Activated CD8-positive, alpha-beta memory T cell treated with anti-CD3 and anti-CD28 coated beads, Interleukin-2, amount 10 ng/mL, durations not matched to agents 7 days and 5 days (primary cell): ENCODE measurements at places on chromosomes 12 and 14. TPM values are rescaled to one million over a fixed set of nuclear protein-coding genes. Genes with fewer than 3 reads are reported as not detected.

Gene ZNF10
- total RNA-seq = 7.7 TPM

DNA sequence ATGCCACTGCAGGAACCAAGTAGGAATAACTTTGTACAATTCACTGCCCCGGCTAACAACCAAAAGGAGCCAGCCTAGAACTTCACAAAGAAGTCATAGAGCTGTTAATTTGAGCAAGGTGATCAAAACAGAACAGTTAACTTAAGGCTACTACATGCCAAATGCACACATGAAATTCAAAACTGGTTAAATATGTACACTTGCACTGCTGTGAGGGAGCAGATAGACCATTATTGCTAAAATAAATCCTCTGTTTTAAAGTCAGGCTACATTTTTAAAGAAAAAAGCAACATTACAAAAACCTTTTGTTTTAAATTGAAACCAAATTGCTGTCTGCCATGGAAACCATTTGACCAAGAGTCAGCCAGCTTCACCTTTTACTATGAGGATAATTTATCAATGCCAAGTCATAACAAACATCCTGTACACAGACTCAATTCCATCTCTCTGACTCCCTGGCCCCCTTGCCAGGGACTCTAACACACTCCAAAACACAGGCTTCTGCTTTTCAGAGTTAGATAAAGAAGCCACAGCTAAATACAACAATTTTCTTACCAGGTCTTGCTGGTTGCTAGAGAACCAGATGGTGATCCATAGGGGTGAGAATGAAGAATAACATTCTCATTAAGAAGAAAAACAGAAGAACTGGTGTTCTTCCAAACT lies 84.0 kb downstream of the LRP6 start:
- no peak for DNase-seq

DNA sequence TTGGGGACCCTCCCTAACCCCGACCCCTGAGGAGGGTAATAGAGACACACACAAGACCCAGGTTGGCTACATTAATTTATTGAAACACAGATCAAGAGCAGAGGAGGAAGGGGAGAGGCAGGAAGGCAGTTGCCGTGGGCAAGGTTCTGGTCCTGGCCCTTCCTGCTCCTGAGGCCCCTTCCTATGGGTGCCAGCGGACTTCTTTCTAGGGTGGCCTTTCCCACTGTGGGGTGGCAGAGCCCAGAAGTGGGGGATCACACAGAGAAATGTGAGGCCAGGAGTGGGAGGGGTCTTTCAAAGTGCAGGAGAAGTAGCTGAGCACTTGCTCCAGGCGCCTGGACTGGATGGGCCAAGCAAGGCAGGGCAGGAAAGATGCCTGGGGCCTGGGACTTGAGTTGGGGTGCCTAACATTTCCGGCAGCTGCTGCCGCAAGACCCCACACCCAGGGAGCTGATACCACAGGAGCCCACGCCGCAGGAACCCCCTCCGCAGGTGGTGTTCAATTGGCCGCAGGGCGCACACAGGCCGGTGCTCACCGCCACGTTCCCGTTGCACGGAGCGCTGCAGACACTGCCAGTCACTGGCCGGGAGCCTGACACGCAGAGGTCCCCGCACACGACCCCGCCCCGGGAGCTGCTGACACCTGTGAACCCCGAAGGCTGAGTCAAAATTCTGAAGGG lies 5.3 kb downstream of the KRT81 start:
- DNase-seq = no peak

- DNase-seq = peak; percentile 95
Measured at GRCh38 chr12:98516111-98516873, 902 bp downstream of the TMPO start.

Gene VSIG10
- total RNA-seq = 9.2 TPM

- no peak for DNase-seq
Measured at GRCh38 chr12:74539765-74540526, 2.3 kb downstream of the ATXN7L3B start.

Gene NINJ2
- total RNA-seq = 6.8 TPM

GRCh38 chr12:26690601-26691000 lies 142.4 kb downstream of the ITPR2 start:
- DNase-seq = no peak

DNA sequence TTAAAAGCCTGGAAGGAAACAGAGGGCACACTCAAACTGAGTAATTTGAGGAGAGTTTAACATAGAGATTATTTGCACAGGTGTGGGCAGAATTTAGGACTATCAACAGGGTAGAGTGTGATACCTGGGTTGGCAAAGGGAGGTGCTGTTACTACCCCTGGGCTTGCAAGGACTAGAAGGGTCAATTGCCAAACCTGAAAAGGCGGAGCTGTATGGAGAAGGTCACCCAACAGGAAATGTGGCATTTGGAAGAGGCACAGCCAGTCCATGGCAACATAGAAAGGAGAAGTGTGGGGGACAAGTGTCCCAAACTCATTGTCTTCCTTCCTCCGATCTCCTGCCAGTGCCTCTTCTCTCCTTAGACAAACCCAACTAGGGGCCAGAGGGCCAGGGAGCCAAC lies 21.6 kb upstream of the MED13L start:
- DNase-seq = no peak

GRCh38 chr14:52266782-52267181 lies 716 bp upstream of the PTGDR start:
- no peak for DNase-seq

DNA sequence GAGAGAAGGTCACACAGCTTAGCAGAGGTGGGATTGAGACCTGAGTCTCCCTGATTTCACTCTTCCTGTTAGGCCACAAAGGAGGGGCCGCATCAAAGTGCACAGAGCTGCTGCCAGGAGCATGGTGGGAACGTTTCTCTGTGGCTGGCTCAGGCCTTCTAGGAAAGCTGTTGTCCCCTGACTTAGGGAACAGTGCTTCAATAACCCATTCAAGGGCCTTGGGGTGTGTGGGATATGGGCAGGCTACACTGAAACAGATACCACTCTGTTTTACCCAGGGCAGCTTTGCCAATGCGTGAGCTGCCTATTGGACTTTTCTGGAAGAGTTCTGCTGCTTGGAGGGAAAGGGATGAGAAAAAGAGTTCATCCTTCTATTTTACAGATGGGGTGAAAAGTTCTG lies 110.0 kb downstream of the ADCK1 start:
- DNase-seq = no peak

DNA sequence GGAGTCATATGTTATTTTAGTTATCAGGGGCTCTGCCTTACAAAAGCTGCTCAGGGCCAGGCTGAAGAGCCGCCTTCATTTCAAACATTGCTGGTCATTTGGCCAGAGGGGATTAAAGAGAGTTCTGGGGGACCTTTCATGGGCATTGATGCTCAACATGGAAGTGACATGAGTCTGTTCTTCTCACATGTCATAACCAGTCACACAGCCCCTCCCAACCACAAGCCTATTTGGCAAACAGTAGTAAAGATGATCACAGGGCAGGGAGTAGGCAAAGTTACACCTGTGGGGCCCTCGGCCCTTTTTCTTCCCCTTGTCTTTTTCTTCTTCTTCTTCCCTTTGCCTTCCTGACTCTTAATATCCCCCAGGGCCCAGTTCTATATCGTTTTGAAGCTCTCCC lies 33.3 kb downstream of the CFAP54 start:
- no peak for DNase-seq

Gene SLCO1C1
- total RNA-seq = not detected
